ENCODE measurements at places on chromosomes 1 and 21. TPM values are rescaled to one million over a fixed set of nuclear protein-coding genes. Genes with fewer than 3 reads are reported as not detected.

- no peaks in the 10 kb centered on the region for H3K36me3 ChIP-seq
- no peaks in the 10 kb centered on the region for H3K4me1 ChIP-seq
- no peaks in the 10 kb centered on the region for H3K27me3 ChIP-seq
- no peak overlapping the region for H3K27ac ChIP-seq
- no peak overlapping the region for H3K4me3 ChIP-seq
Measured at GRCh38 chr1:238592621-238593020, 701.9 kb upstream of the ZP4 start.

NMNAT2 gene
- total RNA-seq = 0.50 TPM

DNA sequence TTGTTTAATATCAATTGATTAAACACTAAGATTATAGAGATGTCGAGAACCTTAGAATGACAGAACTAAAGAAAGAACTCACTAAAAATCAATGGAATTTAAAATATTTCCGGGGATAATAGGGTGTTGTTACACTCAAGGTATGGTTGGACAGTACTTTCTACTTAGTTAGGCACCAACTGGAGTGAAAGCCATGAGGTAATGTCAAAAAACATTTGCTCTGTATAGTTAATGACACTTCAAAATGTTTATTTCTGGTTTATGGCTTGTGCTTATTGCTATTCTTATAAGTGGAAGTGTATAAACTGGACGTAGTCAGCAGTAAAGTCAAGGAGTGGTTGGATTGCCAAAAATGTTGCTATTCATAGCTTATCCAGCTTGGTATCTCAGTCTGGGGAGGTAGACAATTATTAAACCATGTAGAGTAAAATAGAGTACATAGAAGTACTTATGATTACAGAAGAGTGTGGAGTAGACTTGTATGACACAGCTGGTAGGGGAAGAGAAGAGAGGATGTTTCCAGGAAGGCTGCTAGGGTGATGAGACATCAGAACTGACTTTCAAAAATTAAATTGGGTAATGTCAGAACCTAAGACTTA lies 56.5 kb upstream of the BMP8A start:
- H3K4me3 ChIP-seq = no peak overlapping the region
- no peaks in the 10 kb centered on the region for H3K27me3 ChIP-seq
- peaks cover 73% of the 10 kb centered on the region for H3K36me3 ChIP-seq
- no peak overlapping the region for H3K27ac ChIP-seq
- H3K4me1 ChIP-seq = peaks cover 11% of the 10 kb centered on the region

ANXA9 gene
- not detected for total RNA-seq

DNA sequence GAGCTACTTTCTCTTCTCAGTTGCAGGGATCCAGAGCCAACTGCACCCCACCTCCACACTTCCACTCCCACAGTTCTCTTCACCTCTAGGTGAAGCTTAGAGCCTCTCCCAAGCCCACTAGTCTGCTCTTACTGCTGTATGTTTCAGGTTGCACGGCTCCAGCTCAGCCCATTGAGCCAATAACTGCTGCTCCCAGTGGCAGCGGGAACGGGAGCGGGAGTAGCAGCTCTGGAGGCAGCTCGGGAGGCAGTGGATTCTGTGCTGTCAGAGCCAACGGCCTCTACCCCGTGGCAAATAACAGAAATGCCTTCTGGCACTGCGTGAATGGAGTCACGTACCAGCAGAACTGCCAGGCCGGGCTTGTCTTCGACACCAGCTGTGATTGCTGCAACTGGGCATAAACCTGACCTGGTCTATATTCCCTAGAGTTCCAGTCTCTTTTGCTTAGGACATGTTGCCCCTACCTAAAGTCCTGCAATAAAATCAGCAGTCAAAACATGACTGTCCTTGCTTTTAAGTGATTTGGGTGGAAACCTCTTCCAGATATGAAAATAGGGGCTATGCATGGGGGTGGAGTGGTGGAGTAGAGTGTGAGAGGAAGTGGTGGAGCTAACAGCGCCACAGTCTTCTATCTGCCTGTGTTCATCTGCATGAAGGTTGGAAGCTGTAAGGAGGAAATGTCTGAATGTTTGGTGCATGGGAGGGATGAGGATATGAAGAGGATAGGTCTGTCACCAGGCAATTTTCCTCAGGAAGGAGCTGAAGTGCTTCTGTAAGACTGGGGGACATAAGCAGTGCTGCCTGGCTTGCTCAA lies 29.6 kb downstream of the CHIA start:
- DNase-seq = no peak
- H3K27me3 ChIP-seq = no peaks in the 10 kb centered on the region
- H3K4me1 ChIP-seq = no peaks in the 10 kb centered on the region
- no peak overlapping the region for H3K4me3 ChIP-seq
- H3K36me3 ChIP-seq = no peaks in the 10 kb centered on the region

- no peak overlapping the region for H3K4me3 ChIP-seq
- DNase-seq = no peak
- no peak overlapping the region for H3K27ac ChIP-seq
Measured at GRCh38 chr21:25296252-25296651, 311.0 kb downstream of the MRPL39 start.

KPRP gene
- not detected for total RNA-seq

Data from astrocyte (in vitro differentiated cells and primary cell).